ENCODE measurements at places on chromosomes 2 and 18. TPM values are rescaled to one million over a fixed set of nuclear protein-coding genes. Genes with fewer than 3 reads are reported as not detected.

DNA sequence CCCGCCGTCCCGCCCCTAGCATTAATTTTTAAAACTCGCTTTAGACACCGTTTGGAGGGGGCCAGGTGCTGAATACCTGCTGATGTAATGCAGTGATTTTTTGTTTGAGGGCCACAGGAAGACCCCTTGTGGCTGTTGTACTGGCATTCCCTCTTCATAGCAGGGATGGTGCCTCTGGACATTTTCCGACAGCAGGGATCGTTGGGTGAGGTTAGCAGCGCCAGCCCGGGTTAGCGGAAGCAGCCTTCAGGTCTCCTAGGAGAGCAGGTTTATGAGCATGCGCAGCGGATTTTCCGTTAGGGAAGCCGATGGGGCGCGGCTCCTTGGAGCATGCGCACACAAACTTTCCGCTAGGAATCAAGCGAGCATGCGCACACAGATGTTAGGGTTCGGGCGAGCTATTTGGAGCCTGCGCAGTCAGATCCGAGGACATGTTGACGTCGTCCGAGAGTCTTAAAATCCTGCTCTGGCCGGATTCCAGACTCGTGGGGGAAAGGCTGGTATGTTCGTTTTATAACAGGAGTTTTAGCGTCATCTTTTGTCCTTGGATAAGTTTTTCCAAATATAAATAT is 17.2 kb upstream of the C2orf74 start:
- H3K4me3 ChIP-seq: peak overlapping the region; percentile 64
- H3K27me3 ChIP-seq: no peaks in the 10 kb centered on the region
- peaks cover 13% of the 10 kb centered on the region for H3K36me3 ChIP-seq
- DNase-seq: peak; percentile 96
- peak overlapping the region; percentile 83 for H3K27ac ChIP-seq
- peaks cover 7% of the 10 kb centered on the region for H3K4me1 ChIP-seq

Gene SH2D6
- total RNA-seq: not detected

DNA sequence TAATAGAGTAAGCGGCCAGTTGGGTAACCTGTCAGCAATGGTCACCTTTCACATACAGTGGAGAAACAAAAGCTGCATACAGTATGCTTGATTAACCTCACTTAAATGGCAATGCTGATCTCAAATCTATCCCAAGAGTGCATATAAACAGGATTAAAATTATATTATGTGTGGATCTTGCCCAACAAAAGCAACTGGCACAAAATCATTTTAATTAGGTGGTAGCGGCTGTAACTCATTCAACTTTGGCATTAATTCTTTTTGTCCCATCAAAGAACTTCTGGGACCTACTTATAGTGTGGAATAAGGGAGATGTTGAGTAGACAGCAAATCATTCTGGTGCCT is 167.8 kb upstream of the VRK2 start:
- H3K36me3 ChIP-seq: no peaks in the 10 kb centered on the region
- no peaks in the 10 kb centered on the region for H3K4me1 ChIP-seq
- H3K27ac ChIP-seq: no peak overlapping the region
- no peak overlapping the region for H3K4me3 ChIP-seq
- no peaks in the 10 kb centered on the region for H3K27me3 ChIP-seq
- no peak for DNase-seq

Gene ELP2
- total RNA-seq: 31.4 TPM

Gene KANSL1L
- total RNA-seq: 16.5 TPM

DNA sequence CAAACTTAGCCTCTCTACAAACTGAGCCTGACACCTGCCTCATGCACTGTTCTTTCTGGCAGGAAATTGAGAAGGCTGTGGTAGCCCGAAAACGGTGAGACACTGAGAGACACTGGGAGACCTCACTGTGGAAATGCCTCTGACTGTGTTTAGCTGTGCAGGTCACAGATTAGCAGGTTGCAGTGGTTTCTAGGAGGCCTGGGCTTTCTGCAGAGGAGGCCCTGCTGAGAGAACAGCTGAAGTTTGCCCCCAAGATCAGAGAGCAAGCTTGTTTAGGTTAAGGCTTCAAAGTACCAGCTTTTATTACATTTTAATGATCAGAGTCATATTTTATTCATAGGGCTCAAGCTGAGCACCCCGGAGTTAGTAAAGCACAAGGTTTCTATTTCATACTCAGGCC is 68.7 kb upstream of the LYPD6 start:
- no peak overlapping the region for H3K27ac ChIP-seq
- no peaks in the 10 kb centered on the region for H3K27me3 ChIP-seq
- no peaks in the 10 kb centered on the region for H3K4me1 ChIP-seq
- no peak overlapping the region for H3K4me3 ChIP-seq
- no peaks in the 10 kb centered on the region for H3K36me3 ChIP-seq

DNA sequence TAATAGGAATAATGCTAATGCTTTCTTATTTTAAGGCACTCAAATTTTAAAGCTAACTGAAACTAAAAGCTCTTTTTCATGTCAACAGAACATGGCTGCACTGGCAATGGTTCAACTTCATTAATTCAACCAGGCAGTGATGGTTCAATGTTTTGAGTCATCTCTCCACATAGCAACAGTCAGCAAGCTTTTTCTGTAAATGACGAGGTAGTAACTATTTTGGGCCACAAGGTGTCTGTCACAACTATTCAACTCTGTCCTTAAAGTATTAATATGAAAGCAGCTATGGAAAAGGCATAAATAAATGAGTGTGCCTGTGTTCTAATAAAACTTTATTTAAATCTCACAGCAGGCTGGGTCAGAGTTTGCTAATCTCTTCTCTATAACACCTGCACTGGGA is 1425.6 kb upstream of the PIK3C3 start:
- H3K36me3 ChIP-seq: no peaks in the 10 kb centered on the region
- H3K27me3 ChIP-seq: no peaks in the 10 kb centered on the region
- no peak overlapping the region for H3K4me3 ChIP-seq
- DNase-seq: no peak
- no peak overlapping the region for H3K27ac ChIP-seq
- H3K4me1 ChIP-seq: no peaks in the 10 kb centered on the region

Gene CENPA
- total RNA-seq: 0.35 TPM

DNA sequence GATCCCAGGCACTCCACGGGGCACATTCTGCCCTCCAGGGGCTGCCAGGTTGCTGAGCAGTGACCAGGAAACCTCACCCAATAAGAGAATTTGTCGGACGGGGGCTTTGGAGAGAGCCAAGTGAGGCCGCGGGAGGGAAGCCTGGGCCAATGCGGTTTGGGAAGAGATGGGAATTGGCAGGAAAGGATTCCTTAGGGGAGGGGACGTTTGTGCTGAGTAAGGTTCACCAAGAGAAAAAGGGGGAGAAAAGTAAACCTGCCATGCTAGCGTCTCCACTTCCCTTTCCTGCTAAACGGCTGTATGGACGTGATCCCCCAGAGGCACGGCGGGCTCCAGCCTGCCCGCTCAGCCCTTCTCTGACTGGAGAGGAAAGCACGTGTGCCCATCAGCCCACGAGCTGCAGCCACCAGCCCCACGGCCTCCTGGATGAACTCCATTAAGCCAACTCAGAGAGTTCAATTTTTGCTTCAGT is 194.4 kb upstream of the ID2 start:
- DNase-seq: no peak
- H3K27ac ChIP-seq: no peak overlapping the region
- no peaks in the 10 kb centered on the region for H3K27me3 ChIP-seq
- H3K36me3 ChIP-seq: no peaks in the 10 kb centered on the region

DNA sequence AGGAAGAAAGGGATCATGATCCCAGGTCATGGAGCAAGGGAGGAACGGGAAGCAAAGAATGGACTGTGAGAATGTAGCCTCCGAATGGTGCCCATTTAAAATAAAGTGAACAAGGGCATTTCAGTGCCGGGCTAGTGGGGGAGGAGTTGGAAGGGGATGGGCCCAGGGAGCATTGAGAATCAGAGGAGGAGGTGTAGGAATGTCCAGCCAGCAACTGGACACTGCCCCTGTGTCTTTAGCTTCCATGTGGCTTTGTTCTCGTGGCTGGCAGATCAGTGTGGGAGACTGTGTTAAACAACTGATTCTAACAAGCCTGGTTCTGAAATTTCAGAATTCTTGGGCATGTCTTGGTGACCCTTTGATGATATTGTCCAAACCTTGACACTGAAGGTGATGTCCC is 1.4 kb upstream of the RNF103 start:
- no peak for DNase-seq
- H3K4me1 ChIP-seq: peaks cover 15% of the 10 kb centered on the region
- H3K4me3 ChIP-seq: no peak overlapping the region
- no peak overlapping the region for H3K27ac ChIP-seq

Gene SIX3
- total RNA-seq: not detected

GRCh38 chr2:229586012-229586411 is 128.3 kb downstream of the DNER start:
- no peak overlapping the region for H3K27ac ChIP-seq
- no peak overlapping the region for H3K4me3 ChIP-seq
- no peaks in the 10 kb centered on the region for H3K36me3 ChIP-seq
- H3K4me1 ChIP-seq: peaks cover 5% of the 10 kb centered on the region
- no peak for DNase-seq

Gene MC4R
- total RNA-seq: not detected

DNA sequence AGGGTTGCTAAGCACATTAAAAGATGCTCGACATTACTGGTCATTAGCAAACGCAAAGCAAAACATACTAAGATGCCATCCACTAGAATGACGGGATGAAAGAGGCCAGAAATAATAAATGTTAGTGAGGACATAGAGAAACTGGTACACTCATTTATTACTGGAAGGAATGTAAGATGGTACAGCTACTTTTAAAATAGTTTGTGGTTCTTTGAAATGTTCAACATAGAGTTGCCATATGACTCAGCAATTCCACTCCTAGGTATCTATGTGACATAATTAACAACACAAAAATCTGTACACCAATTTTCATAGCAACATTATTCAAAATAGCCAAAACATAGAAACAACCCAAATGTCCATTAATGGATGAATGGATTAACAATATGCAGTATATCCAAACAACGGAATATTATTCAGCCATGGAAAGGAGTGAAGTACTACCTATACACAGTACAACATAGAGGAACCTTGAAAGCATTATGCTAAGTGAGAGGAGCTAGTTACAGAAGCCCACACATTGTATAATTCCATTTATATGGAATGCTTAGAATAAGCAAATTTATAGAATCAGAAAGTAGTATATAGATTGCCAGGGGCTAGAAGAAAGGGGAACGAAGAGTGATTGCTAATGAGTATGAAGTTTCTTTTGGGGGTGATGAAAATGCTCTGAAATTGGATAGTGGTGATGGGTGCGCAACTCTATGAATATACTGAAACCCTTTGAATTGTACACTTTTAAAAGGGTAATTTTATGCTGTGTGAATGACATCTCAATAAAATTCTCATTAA is 61.9 kb upstream of the IL1R1 start:
- H3K4me3 ChIP-seq: no peak overlapping the region
- H3K4me1 ChIP-seq: peaks cover 19% of the 10 kb centered on the region
- no peaks in the 10 kb centered on the region for H3K36me3 ChIP-seq
- no peaks in the 10 kb centered on the region for H3K27me3 ChIP-seq
- H3K27ac ChIP-seq: no peak overlapping the region
- DNase-seq: no peak

DNA sequence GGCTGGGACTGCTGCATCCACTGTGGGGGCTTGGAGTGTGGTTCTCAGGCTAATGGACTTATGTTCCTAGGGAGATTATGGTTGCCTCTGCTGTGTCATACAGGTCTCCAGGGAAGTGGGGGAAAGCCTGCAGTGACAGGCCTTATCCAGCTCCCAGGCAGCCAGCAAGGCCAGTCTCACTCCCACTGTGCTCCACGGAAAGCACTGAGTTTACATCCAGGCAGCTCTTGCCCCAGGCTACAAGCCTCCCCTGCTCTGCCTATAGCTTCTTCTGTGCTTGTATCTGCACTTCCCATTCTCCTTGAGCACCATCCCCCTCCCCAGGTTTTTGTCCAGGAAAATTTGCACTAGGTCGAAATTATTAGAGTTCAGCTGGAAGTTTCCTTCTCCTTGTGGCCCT is 231.9 kb downstream of the ZRANB3 start:
- no peaks in the 10 kb centered on the region for H3K36me3 ChIP-seq
- no peaks in the 10 kb centered on the region for H3K27me3 ChIP-seq
- no peak for DNase-seq
- no peak overlapping the region for H3K27ac ChIP-seq
- H3K4me3 ChIP-seq: no peak overlapping the region

GRCh38 chr2:70664525-70664924 is 103.5 kb downstream of the ADD2 start:
- H3K27me3 ChIP-seq: no peaks in the 10 kb centered on the region
- H3K36me3 ChIP-seq: no peaks in the 10 kb centered on the region
- no peak overlapping the region for H3K27ac ChIP-seq
- H3K4me3 ChIP-seq: no peak overlapping the region
- no peaks in the 10 kb centered on the region for H3K4me1 ChIP-seq
- DNase-seq: no peak

Gene AGXT
- total RNA-seq: not detected

Gene RESP18
- not detected for total RNA-seq

GRCh38 chr2:37390777-37391176 is 46.3 kb downstream of the QPCT start:
- no peak overlapping the region for H3K4me3 ChIP-seq
- no peaks in the 10 kb centered on the region for H3K27me3 ChIP-seq
- peaks cover 12% of the 10 kb centered on the region for H3K4me1 ChIP-seq
- H3K27ac ChIP-seq: no peak overlapping the region

- no peak overlapping the region for H3K27ac ChIP-seq
- peaks cover 19% of the 10 kb centered on the region for H3K4me1 ChIP-seq
- peak; percentile 60 for DNase-seq
- no peaks in the 10 kb centered on the region for H3K36me3 ChIP-seq
- H3K27me3 ChIP-seq: no peaks in the 10 kb centered on the region
Measured at GRCh38 chr2:48946449-48947048, 191.0 kb upstream of the LHCGR start.

DNA sequence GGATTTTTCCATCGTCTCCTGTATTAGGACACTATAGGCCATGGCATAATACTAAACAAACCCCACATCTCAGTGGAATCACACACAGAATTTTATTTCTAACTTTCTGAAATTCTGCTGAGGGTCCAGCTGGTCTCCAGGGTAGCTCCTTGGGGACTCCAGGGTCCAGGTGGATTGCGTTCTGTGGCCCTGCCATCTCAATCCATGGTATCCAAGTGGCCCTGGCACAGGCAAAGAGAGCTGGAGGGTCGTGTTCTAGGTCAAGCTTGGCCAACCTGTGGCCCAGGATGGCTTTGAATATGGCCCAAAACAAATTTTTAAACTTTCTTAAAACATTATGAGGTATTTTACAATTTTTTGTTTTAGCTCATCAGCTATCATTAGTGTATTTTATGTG is 134.6 kb downstream of the CTIF start:
- H3K4me1 ChIP-seq: peaks cover 41% of the 10 kb centered on the region
- H3K36me3 ChIP-seq: peaks cover 29% of the 10 kb centered on the region
- no peak overlapping the region for H3K27ac ChIP-seq
- DNase-seq: no peak

Gene LOXHD1
- 0.11 TPM for total RNA-seq

DNA sequence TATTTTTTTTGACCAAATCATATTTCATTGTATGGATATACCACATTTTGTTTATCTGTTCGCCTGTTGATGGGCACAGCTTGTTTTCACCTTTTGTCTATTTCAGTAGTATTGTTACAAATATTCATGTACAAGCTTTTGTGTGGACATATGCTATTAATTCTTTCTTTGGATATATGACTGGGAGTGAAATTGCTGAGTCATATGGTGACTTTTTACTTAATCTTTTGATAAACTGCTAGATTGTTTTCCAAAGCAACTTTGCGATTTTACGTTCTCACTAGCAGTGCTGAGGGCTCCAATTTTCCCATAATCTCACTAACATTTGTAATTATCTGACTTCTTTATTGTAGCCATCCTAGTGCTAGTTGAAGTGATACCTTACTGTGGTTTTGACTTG is 112.4 kb downstream of the CD8B2 start:
- no peaks in the 10 kb centered on the region for H3K4me1 ChIP-seq
- no peaks in the 10 kb centered on the region for H3K36me3 ChIP-seq
- DNase-seq: no peak
- no peaks in the 10 kb centered on the region for H3K27me3 ChIP-seq
- H3K27ac ChIP-seq: no peak overlapping the region

Gene FAM117B
- 3.3 TPM for total RNA-seq

Gene PIKFYVE
- 15.8 TPM for total RNA-seq
